ENCODE measurements at places on chromosomes 3 and 15.

DNA sequence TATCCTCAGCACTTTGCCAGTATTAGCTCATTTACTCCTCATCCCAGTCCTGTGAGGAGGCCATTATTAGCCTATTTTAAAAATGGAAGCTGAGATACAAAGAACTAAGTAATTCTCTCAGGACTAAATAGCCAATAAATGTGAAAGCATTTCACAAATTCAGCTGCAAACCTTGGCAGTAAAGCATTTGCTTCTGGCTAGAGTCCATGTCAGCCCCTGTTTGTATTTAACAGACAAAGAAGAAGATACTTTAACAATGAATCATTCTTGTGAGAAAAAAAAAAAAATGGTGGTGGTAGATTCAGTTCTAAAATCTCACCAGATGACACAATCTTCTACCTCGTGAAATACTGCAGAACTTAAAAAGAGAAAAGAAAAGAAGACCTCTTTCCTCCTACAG is 85.0 kb upstream of the CNTN6 start:
- DNase-seq = no peak

- DNase-seq = no peak
These were observed 14.5 kb upstream of the SLC41A3 start for GRCh38 chr3:126098391-126098858.

DNA sequence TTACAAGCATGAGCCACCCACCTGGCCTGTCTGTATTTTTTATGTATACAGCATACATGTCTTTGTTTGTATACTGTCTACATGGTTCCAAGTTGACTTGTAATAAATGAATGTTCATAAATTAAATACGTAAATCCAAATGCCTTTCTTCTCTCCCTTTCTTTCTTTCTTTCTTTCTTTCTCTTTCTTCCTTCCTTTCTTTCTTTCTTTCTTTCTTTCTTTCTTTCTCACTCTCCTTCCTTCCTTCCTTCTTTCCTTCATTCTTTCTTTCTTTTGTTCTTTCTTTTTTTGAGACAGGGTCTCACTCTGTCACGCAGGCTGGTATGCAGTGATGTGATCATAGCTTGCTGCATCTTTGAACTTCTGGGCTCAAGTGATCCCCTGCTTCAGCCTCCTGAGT is 17.1 kb upstream of the ZNF710 start:
- DNase-seq = no peak

DNA sequence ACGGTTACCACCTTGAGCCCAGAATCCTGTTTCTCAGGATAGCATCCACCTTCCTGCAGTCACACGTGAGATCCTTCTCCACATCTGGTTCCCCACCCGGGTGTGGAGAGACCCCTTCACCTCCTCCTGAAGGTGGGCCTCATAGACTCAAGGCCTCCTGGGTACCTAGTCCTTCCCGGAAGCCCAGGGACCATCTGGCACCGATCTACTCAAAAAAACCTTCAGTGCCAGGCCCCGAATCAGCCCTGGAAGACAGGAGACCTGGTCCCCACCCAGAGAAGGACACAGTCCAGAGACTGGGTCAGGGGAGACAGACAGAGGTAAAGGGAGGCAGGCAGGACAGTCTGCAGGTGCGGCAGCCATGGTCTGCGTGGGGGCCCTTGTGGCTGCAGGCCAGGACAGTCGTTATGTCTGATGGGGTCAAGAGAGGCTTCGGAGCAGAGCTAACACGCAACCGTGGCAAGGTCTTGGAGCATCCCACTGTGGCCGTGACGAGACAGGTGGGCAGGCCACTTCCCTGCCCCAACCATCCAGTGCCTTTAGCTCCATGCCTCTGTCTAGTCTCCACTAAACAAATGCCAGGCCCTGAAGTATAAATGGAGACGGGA is 112.2 kb upstream of the ABHD17C start:
- no peak for DNase-seq

GRCh38 chr3:192851821-192852372 is 65.8 kb downstream of the MB21D2 start:
- no peak for DNase-seq

- no peak for DNase-seq
These were observed 54.5 kb downstream of the ALDH1A2 start for GRCh38 chr15:58010983-58011382.

DNA sequence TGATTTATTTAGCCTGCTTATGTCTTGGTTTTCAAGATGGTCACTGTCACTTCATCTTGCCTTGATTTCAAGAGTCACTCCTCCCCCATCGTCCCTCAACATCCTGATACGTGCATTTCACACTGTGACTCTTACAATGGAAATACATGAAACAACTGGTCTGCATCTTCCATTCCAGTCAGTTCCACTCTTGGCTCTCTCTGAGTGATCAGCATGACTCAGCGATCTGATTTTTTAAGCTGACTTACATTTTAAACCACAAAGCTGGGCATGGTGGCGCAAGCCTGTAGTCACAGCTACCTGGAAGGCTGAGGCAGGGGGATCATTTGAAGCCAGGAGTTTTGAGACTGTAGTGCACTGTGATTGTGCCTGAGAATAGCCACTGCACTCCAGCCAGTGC is 271.2 kb upstream of the ROPN1 start:
- DNase-seq = no peak

GRCh38 chr15:66880380-66881155 is 178.5 kb downstream of the SMAD6 start:
- DNase-seq = no peak

- no peak for DNase-seq
These were observed 5.4 kb upstream of the RAB6B start for GRCh38 chr3:133901083-133901482.

DNA sequence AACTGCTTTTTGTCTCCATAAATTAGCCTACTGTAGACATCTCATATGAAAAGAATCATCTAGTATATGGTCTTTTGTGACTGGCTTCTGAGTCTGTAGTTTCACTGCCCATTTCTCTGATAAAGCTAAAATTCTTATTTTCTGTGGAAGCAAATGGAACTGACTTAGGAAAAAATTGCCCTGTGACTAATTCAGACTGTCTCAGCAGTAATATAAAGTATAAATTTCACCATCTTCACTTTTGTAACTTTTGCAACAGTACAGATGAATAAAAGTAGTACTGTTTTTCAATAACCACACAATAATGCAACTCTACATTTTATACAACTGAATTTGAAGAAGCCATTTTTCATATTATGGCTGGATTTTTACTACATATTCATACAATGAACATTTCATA is 104.1 kb downstream of the TBC1D5 start:
- DNase-seq = no peak

DNA sequence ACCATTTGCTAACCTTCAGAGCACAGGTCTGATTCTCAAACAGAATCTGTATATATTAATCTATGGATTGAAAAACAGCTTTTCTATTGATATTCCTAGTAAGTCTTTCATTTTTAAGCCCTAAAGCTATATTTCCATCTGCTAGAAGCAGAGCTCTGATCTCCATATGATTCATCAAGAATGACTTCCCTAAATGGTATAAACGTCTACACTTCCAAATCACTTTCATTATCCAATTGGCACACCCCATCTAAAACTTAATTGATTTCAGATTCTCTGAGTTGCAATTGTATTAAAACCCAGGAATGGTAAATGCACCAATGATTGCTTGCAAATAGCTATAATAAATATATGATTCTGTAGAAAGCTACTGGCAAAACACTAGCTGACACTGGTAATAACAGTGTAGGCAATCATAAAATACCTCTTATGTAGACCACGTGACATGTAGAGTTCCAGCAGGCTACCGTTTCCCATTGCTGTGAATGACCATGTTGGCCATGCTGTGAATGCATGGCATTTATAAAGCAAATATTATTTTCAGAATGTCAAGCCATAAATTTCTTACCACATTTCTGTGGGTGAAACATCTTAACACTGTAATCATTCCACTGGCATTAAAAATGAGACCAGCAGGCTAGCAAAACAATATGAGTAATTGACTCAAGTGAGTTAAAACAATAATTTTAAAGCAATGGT is 226.0 kb downstream of the ZMAT3 start:
- no peak for DNase-seq

DNA sequence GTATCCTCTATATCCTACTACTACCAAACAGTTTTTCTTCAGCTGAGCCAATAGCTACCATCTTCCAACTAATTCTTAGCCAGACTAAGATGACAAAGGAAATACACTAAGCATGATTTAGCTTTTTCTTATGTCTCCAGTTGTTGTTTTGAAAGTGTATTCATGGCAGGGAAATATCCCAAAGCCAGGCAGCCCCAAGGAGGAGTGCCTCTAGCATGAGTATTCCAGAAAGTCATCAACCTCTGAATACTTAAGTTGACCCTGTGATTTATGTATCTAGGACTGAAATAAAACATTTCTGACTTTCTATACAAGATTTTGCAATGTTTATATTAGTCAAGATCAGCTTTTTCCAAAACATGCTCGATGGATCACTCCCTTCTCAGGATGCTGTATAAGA is 449.1 kb downstream of the IL5RA start:
- DNase-seq = no peak

DNA sequence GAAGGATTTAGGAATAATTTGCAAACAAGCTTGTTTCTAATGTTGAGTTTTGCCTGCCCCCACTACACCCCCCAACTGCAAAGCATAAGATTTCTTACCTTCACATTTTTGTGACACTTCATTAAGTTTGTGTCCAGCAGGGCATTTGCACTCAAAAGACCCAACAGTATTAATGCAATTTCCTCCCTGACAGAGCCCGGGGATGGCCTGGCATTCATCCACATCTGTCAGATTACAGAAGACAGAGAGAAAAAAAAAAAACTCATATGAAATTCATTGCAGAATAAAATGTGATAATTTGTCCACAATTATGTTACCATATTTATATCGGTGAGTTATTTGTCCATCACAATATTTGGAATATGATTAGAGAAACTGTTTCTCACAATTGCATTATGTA is 111.5 kb downstream of the FBN1 start:
- no peak for DNase-seq

DNA sequence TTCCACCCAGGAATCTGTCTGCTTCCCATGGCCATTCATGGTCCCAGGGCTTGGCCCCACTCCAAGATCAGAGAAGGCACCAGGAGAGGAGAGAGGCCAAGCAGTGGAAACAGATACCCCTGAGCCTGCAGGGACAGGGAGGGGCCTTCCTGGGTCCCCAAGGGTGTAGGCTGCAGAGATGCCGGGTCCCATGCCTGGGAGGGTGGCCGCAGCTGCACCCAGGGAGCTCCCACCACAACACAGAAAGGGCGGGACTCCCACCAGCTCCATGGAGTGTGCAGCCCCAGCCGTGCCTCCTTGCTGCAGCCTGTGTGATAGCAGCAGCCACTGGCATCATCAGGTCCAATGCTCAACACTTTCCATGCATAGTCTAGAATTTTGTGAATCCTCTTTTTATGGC is 331.5 kb downstream of the UACA start:
- DNase-seq = no peak

GRCh38 chr15:69854521-69855181 is 243.1 kb downstream of the TLE3 start:
- DNase-seq = no peak

DNA sequence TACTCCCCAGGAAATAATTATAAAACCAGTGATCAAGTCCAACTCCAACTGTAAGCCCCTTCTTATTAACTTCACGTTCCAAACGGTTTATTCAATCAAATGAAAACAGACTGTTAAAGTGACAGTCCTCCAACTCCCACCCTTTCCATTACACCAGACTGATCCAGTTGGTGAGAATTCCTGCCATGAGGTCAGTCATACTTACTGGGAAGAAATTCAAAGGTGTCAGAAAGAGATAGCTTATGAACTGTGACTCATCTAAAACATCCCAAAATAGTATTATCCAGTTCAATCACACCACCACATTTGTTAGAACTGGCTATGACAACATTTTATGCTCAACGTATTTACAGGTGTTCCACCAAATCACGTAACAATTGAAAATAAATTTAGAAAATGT is 19.5 kb downstream of the SMARCC1 start:
- DNase-seq = no peak

DNA sequence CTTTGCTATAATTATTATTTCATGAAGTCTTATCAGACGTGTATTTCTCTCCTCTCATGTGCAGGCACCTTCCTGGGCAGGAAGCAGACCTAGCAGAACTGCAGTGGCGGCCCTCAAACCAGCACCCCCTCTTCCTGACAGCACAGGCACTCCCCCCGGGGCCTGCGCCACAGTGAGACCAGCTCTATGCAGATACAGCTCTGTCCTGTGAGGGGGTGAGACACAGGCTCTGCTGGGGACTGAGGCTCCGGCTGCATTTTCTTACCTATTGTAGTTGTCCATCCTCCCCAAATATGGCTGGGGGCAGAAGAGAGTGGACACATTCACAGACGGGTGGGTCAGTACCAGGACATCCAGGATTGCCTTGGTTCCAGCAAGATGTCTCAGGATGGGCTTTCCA is 5.0 kb downstream of the CISH start:
- DNase-seq = peak; percentile 76

Measured in CD8-positive, alpha-beta memory T cell (primary cell).